ENCODE measurements at places on chromosomes 12 and 14.

GRCh38 chr12:32881107-32881506, 15.5 kb downstream of the PKP2 start:
- no peaks in the 10 kb centered on the region for H3K36me3 ChIP-seq
- H3K27me3 ChIP-seq = no peaks in the 10 kb centered on the region
- H3K4me1 ChIP-seq = no peaks in the 10 kb centered on the region
- no peak overlapping the region for H3K27ac ChIP-seq

DNA sequence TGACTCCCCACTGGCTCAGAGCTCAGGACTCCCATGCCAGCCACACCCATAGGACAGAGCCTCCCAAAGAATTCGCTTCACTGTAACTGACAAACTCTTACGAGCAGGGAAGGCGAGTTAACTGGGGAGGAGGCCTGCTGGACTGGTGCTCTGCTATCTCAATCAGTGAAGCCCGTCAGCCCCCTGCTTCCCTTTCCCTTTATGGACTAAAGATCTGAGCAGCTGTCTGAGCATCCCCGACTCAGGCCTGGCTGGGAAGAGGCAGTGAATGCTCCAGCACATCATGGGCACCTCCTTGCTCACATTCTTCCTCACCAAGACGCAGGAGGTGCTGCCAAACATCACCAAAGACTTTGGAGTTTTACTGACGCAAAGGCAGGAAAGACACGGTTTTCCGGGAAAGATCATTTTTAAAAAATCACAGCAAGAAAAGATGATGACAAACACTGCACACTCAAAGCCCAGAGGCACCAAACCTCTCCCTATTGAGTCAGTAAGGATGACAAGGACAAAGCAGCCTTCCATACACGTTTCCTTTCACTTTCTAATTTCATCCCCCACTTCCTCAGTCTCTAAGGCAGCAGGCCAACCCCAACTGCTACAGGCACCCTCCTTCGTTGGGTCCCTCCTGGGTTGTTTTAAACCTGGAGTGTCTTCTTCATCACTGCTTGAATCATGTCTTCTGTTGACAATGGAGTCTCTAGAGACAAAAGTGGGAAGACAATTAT, 45.0 kb upstream of the P2RX7 start:
- no peaks in the 10 kb centered on the region for H3K36me3 ChIP-seq
- DNase-seq = no peak
- H3K4me1 ChIP-seq = no peaks in the 10 kb centered on the region
- no peaks in the 10 kb centered on the region for H3K27me3 ChIP-seq

DNA sequence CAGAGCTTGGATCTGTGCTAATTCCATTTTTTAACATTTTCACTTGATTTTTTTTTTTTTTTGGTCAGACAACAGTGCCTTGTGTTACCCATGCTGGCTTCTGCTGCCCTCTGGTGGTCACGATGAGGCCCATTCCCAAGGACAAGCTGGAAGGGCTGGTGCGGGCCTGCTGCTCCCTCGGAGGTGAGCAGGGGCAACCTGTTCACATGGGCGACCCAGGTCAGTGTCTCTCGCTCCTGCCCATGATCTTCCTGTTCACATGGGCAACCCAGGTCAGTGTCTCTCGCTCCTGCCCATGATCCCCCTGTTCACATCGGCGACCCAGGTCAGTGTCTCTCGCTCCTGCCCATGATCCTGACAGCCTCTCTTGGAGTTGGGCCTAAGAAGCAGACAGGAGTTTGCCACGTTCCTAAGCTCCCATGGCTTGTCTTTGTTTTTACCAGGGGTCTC, 59.4 kb downstream of the DGLUCY start:
- DNase-seq = peak; percentile 85
- no peaks in the 10 kb centered on the region for H3K27me3 ChIP-seq
- no peaks in the 10 kb centered on the region for H3K36me3 ChIP-seq
- peaks cover 34% of the 10 kb centered on the region for H3K4me1 ChIP-seq

DNA sequence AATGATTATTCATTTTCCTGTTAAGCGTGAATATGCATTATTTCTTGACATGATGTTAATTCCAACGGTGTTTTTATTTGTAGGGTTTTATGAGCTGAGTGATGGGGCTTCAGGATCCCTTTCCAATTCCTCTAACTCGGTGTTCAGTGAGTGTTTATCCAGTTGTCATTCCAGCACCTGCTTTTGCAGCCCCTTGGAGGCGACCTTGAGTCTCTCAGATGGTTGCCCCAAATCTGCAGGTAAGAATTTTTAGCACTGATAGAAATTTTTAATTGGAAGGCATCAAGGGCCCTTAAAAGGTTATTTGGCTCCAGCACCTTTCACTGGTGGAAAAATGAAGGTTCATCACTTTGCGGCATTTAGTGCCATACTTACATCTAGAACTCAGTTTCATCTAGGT, 3.7 kb downstream of the DACT1 start:
- DNase-seq = no peak
- no peak overlapping the region for H3K4me3 ChIP-seq
- no peaks in the 10 kb centered on the region for H3K27me3 ChIP-seq
- H3K36me3 ChIP-seq = no peaks in the 10 kb centered on the region
- H3K4me1 ChIP-seq = peaks cover 11% of the 10 kb centered on the region
- H3K27ac ChIP-seq = no peak overlapping the region

GRCh38 chr12:111607239-111607638, 8.1 kb upstream of the ATXN2 start:
- DNase-seq = no peak
- H3K36me3 ChIP-seq = no peaks in the 10 kb centered on the region
- H3K27ac ChIP-seq = no peak overlapping the region
- no peak overlapping the region for H3K4me3 ChIP-seq
- no peaks in the 10 kb centered on the region for H3K4me1 ChIP-seq
